ENCODE measurements at places on chromosomes 11 and 22. TPM values are rescaled to one million over a fixed set of nuclear protein-coding genes. Genes with fewer than 3 reads are reported as not detected.

The PTPN5 gene
- not detected for total RNA-seq

GRCh38 chr11:123822599-123822998 lies 16.4 kb upstream of the OR6M1 start:
- no peaks in the 10 kb centered on the region for H3K36me3 ChIP-seq
- H3K27ac ChIP-seq: no peak overlapping the region
- no peaks in the 10 kb centered on the region for H3K27me3 ChIP-seq
- no peak for DNase-seq
- H3K4me1 ChIP-seq: no peaks in the 10 kb centered on the region

DNA sequence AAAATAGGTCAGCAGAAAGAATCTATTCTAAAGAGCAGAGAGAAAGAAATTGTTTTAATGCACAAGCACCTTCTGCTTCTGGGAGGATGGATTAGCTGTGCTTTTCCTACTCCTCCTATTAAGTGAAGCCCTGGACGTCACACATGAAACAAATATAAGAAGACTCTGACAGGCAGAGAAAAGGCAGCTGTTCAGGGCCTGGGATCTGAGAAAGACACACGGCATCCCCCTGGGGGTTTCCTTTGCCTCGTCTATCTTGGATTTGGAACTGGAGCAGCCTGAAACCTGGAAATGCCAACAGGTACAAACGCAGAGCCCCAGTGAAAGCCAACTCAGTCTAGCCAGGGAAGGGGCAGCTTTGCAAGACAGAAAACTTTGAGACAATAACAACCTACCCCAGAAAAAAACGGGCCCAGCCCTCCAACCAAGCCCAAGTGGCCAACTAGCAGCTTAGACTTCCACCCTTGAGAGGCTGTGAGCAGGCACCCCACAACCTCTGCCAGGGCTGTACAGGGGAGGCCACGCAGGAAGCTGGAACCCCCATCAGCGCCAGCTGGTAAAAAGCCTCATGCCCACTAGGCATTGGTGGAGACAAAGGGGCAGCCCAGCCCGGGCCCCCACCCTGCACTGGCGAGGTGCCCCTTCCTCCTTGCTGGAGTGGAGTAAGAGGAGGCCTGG lies 7.3 kb downstream of the CERK start:
- no peak overlapping the region for H3K4me3 ChIP-seq
- DNase-seq: no peak
- no peaks in the 10 kb centered on the region for H3K27me3 ChIP-seq
- H3K27ac ChIP-seq: peak overlapping the region; percentile 55
- peaks cover 59% of the 10 kb centered on the region for H3K4me1 ChIP-seq

- H3K27ac ChIP-seq: no peak overlapping the region
- no peak for DNase-seq
- no peak overlapping the region for H3K4me3 ChIP-seq
These were observed 12.2 kb downstream of the RPS6KA4 start for GRCh38 chr11:64371201-64371600.

DNA sequence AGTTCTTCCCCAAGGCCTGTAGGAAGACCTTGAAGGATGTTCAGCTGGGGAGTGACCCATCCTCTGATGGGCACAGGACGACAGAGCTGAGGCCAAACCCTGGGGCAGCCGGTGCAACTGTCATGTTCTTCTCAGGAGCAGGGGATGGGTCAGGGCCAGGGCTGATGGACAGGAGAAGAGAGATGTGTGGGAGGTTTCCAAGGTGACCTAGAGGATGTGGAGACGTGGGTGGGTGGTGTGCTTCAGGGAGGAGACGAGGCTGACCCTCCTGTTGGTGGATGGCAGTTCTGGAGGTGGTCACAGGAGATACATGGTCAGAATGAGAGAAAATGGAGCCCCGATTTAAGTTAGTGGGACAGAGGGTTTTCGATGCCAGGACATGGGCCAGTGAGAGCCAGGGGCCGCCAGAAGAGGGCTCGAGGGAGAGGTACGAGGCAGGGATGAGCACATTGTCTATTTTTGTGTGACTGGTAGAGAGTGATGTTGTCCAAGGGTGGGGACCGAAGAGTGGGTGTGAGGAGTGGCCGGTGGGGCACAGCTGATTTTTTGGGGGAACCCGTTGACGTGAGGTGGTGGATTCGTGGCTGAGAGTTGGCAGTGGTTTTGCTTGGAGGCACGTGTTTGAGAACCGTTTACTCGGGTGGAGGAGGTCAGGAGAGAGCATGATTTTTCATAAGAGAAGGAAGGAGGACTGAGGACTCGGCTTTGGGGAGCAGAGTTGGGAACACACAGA lies 14.6 kb downstream of the TBC1D22A start:
- H3K27me3 ChIP-seq: no peaks in the 10 kb centered on the region
- H3K4me1 ChIP-seq: peaks cover 48% of the 10 kb centered on the region
- no peak overlapping the region for H3K4me3 ChIP-seq
- DNase-seq: no peak

DNA sequence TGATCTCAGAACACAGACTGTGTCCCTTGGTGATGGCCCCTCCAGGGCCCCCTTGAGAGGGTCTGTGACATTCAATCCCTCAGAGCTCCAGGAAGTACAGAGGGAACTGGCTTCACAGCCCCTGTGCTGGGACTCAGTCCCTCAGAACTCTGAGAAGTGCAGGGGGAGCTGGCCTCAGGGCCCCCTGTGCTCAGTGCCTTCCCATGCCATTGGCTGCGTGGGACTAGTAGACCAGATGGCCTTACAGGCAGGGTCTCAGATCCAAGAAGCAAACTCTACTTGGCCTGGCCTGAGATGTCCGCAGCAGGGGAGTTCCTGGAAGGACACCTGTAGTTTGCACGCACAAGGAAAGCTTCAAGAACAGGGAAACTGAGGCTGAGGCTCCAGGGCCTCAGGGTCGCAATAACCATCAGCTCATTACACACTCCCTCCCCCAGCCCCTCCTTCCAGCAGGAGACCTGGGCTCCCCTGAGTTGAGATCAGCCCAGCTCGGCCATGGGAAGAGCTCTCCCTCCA lies 138.4 kb downstream of the BRD1 start:
- H3K4me3 ChIP-seq: no peak overlapping the region
- DNase-seq: peak; percentile 59
- H3K36me3 ChIP-seq: no peaks in the 10 kb centered on the region
- H3K27me3 ChIP-seq: peaks cover 62% of the 10 kb centered on the region
- no peak overlapping the region for H3K27ac ChIP-seq
- H3K4me1 ChIP-seq: no peaks in the 10 kb centered on the region

The RBMXL2 gene
- not detected for total RNA-seq

DNA sequence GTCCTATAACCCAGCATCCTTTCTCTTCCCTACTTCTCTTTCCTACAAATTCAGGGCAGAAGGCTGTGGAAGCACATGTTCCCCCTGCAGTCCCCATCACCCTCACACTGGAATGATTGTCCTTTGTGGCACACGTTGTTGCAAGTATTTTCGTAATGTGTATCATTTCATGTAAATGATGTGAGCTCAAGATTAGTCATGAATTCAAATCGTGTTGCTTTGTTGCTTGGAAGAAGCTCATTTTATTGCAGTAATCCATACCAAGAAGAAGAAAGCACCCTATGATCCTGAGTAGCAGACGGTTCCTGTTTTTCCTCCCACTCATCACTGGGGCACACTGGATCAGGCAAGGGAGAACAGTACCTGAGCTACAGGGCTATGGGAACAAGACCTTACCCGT lies 173.4 kb downstream of the NCAM1 start:
- H3K27ac ChIP-seq: no peak overlapping the region
- H3K36me3 ChIP-seq: no peaks in the 10 kb centered on the region
- DNase-seq: no peak
- H3K4me1 ChIP-seq: no peaks in the 10 kb centered on the region

- no peak overlapping the region for H3K27ac ChIP-seq
- H3K4me3 ChIP-seq: no peak overlapping the region
- H3K4me1 ChIP-seq: no peaks in the 10 kb centered on the region
These were observed 21.8 kb downstream of the FAM118B start for GRCh38 chr11:126233391-126233790.

The PGR gene
- 0.18 TPM for total RNA-seq

The RAB36 gene
- 1.7 TPM for total RNA-seq

The PKDREJ gene
- 0.34 TPM for total RNA-seq

The SHANK3 gene
- 15.9 TPM for total RNA-seq

The OSBP2 gene
- total RNA-seq: 6.0 TPM

GRCh38 chr11:39365809-39366436 lies 2093.5 kb downstream of the LRRC4C start:
- H3K4me1 ChIP-seq: no peaks in the 10 kb centered on the region
- no peak for DNase-seq
- no peak overlapping the region for H3K27ac ChIP-seq
- no peak overlapping the region for H3K4me3 ChIP-seq

DNA sequence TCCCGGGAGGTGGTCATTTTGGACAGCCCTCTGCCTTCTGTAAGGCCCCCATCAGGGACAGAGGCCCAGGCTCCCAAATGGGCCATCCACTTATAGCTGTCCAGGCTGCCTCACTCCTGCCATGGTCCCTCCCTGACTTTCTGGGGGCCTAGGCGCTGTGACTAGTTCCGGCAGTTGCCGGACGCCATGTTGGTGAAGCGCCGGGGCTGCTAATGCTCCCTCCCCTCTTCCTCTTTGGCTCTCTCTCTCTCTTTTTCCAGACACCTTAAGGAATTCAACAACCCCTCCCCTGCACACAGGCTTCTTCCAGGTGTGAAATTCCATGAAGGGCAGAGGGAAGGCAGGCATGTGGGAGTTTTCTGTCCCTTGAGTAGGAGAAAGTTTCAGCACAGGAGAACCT lies 445.6 kb downstream of the SOX6 start:
- H3K4me3 ChIP-seq: no peak overlapping the region
- DNase-seq: peak; percentile 48
- H3K4me1 ChIP-seq: no peaks in the 10 kb centered on the region
- no peak overlapping the region for H3K27ac ChIP-seq
- no peaks in the 10 kb centered on the region for H3K27me3 ChIP-seq

GRCh38 chr11:60924110-60924905 lies at the start of gene TMEM132A:
TMEM132A (plus strand) TSS chr11:60924460; CDS start chr11:60924634, 174 bp downstream.
- peak within 1 kb of the TSS; percentile 57 for H3K4me3 ChIP-seq
- peaks cover 29% of the 10 kb centered on the region for H3K4me1 ChIP-seq
- H3K36me3 ChIP-seq: peaks cover 35% of the 10 kb centered on the region
- H3K27me3 ChIP-seq: peaks cover 7% of the 10 kb centered on the region
- no peak within 1 kb of the TSS for H3K27ac ChIP-seq

The CRYBB3 gene
- total RNA-seq: not detected

- no peak overlapping the region for H3K4me3 ChIP-seq
- no peak for DNase-seq
- no peak overlapping the region for H3K27ac ChIP-seq
- peaks cover 49% of the 10 kb centered on the region for H3K4me1 ChIP-seq
- no peaks in the 10 kb centered on the region for H3K27me3 ChIP-seq
- no peaks in the 10 kb centered on the region for H3K36me3 ChIP-seq
These were observed 38.5 kb downstream of the LRP5 start for GRCh38 chr11:68350759-68351449.

The GPR83 gene
- total RNA-seq: not detected

DNA sequence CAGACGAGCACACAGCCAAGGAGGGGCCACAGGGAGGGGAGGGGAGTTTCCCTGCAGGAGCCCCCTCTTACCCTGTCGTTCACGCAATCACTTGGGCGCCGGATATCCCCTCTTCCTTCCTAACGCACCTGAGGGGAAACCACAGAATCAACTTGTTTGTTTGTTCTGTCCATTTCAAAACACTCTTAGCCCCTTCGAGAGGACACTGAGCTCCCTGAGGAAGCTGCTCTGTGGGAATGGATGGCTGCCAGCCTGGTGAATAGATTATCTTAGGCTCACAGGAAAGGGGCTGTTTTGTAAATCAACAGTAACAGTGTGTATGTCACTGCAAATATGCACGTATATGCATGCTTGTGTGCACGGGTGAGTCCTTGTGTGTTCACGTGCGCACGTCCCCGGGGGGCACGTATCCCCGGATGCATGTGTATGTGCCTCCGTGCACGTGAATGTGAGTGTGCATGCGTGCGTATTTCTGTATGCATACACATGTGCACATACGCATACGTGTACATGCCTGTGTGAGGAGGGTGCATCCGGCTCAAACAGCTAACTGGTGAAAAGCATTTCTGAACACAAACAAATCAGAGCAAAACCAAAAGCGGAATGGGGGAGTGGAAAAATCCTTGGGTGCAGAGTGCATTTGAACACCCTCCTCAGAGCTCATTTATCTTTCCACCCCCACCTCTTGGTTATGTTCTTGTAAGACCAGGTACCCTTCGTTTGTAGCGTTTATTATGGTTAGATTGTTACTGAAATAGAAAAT lies 7.2 kb downstream of the ARSA start:
- H3K27me3 ChIP-seq: no peaks in the 10 kb centered on the region
- peaks cover 4% of the 10 kb centered on the region for H3K36me3 ChIP-seq
- peak overlapping the region; percentile 38 for H3K4me3 ChIP-seq
- peak; percentile 85 for DNase-seq
- H3K27ac ChIP-seq: no peak overlapping the region

DNA sequence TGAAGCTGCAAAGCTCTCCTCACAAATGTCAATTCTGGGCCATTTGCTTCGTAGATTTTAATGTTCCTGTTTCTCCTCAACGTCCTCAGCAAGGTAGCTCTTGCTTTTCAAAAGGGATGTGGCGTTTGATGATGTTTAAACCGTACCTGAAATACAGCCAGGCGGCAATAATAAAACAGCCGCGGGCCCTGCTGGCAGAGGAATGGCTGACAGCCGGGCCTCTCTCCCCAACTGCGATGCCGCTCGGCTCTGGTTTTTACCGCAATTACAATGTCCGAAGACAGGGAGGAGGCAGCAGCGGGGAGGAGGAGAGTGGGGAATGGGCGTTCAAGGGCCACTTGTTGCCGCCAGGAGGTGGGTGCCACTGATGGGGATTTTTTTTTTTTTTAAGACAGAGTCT lies 27.5 kb downstream of the MACROD1 start:
- no peaks in the 10 kb centered on the region for H3K27me3 ChIP-seq
- no peaks in the 10 kb centered on the region for H3K36me3 ChIP-seq
- H3K4me1 ChIP-seq: no peaks in the 10 kb centered on the region

GRCh38 chr11:109972939-109973338 lies 120.3 kb upstream of the ZC3H12C start:
- H3K36me3 ChIP-seq: no peaks in the 10 kb centered on the region
- H3K27me3 ChIP-seq: no peaks in the 10 kb centered on the region
- H3K4me1 ChIP-seq: peaks cover 8% of the 10 kb centered on the region
- no peak overlapping the region for H3K27ac ChIP-seq

The RAPSN gene
- total RNA-seq: 4.6 TPM

The DKK3 gene
- 142 TPM for total RNA-seq

- H3K36me3 ChIP-seq: no peaks in the 10 kb centered on the region
- DNase-seq: peak; percentile 45
- peaks cover 10% of the 10 kb centered on the region for H3K27me3 ChIP-seq
These were observed 121.1 kb downstream of the PHF21B start for GRCh38 chr22:44888491-44889254.

DNA sequence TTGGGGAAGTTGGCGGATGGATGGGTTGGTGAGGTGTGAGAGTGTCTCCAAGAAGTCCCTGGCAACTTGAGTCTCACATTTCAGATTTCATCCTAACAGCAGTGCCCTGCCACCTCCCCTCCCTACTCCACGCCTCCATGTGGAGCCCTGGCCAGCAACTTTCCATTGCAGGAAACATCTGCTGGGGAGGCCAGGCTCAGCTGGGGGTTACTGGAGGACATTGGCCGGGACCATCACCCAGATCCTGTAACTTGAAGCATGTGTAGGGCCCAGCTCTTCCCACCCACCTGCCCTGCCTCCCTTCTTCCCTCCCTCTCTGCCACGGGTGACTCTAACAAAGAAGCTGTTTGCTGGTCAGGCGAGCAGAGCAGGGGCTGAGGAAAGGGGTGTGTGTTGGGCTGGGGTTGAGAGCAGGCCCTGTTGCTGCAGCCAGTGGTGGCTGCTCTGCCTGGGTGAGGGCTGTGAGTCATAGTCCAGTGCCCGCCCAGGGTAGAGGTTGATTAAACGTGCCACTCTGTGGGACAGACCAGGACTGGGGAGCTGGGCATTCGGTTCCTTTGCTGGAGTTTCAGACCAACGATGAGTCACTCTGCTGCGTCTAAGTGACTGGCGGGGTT lies 64.0 kb downstream of the SCN3B start:
- H3K4me3 ChIP-seq: no peak overlapping the region
- H3K27me3 ChIP-seq: no peaks in the 10 kb centered on the region
- H3K27ac ChIP-seq: no peak overlapping the region
- DNase-seq: no peak
- no peaks in the 10 kb centered on the region for H3K36me3 ChIP-seq
- no peaks in the 10 kb centered on the region for H3K4me1 ChIP-seq
